CD4-positive, alpha-beta T cell treated with Interleukin-10 for 1 hour (primary cell): ENCODE measurements at places on chromosomes 1 and 21.

GRCh38 chr1:167565922-167566321, 12.4 kb upstream of the CREG1 start:
- DNase-seq, result no peak

DNA sequence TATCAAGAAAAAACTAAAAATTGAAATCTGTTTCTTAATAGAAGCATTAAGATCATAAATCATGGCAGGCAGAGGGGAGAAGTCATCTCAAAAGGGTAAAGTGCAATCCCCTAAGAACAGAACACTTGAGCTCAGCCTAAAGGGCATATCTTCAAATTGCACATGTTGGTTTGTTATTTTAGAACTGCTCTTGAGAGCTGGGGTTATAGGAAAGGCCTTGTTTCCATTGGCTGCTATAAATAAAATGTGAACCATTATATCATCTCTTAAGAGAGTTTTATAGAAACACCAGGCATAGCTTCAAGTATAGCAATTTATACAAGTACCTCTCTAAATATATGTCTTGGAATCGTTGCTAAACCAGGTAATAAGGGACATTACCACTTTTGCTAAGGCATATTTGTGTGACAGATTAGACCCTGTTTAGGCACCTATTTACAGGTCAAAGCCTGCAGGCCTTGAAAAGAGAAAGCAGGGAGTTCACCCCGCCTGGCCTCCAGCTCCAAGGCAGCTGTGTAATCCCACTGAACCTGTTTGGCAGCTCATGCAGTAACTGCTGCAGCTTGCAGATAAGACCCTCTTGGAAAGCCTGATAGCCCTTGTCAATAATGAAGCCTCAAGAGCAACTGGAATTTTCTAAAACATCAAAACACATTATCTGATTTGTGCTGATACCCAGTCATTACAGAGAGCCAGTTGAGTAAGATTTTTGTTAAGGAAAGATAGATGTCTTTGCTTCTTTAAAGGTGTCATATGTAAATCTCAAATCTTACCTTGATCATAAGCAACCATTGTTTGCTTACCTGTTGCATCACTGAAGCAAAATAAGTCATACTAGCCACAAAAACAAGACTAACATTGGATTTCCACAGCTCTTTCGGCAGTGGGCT, 24.2 kb upstream of the SYDE2 start:
- no peak for DNase-seq

DNA sequence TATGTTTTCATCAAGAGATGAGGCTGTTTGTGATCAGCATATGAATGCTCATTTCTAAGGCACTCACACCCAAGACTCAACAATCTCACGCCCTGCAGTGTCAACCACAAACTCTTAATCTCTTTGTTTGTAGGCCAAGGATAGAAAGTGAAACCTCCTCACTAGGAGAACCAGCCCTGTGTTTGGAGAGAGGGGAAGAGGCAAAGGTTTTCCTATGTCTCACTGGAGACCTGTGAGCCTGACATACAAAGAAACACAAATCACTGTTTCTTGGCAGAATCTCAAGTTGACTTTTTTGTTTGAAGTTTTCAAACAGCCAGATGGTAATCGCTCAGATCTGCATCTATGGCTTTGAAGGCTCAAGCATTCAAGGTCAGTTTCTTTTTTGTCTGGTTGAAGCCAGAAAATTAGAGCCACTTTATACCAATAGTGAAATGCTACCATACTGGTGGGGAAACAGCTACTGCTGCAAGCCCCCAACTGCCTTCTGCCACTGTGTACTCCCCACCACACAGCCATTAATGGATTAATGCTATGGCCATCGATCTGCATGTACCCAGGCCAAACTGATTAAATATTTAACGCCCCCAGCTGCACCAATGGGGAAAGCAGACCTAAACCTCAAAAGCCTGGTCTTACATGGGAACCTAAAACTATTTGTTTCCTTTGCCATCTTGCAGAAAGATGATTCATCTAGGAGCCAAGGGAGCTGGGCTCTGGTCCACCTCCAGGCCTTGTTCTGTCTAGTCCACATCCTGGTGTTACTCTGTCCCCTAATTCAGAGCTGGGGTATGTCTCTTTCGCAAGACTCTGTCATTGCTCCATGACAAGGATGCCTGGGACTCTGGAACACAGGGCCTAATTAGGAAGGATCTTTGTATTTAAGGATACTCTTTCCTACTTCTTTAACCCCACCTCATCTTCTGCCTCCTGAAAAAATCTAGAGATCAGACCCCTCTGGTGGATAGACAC, 16.3 kb downstream of the PDZK1 start:
- peak; percentile 62 for DNase-seq

- no peak for DNase-seq
Measured at GRCh38 chr1:17207540-17207939, 2.6 kb downstream of the PADI1 start.

DNA sequence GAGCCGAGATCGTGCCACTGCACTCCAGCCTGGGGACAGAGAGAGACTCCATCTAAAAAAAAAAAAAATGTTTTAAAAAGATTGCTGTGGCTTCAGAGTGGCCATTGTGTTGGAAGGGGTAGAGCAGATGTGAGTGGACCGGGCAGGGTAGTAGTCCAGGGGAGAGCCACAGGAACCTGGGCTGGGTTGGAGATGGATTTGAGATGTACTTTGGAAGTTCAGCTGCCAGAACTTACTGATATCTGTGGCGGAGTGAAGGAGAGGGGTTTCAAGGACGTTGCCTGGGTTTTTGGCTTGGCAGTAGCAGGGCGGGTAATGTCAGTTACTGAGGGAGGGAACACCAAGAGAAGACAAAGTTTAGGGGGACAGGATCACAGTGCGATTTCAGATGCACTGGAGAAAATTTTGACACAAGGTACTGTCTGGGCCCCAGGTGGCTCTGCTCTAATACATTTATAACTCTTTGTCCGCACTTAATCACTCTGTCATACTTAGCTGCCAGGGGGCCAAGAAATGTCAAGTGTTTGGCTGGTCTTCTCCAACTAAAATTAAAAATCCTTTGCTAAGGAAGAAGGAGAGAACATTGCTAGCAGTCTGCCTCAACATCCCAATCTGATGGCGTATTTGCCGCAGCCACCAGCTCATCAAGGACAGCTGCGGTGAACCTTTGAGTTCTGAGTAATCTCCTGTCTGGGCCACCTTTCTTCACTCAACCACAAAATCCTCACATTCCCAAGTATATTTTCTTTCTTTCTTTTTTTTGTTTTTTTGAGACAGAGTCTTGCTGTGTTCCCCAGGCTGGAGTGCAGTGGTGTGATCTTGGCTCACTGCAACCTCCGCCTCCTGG, 9.6 kb downstream of the EPHX1 start:
- no peak for DNase-seq
